ENCODE measurements at places on chromosomes 1 and 21.

DNA sequence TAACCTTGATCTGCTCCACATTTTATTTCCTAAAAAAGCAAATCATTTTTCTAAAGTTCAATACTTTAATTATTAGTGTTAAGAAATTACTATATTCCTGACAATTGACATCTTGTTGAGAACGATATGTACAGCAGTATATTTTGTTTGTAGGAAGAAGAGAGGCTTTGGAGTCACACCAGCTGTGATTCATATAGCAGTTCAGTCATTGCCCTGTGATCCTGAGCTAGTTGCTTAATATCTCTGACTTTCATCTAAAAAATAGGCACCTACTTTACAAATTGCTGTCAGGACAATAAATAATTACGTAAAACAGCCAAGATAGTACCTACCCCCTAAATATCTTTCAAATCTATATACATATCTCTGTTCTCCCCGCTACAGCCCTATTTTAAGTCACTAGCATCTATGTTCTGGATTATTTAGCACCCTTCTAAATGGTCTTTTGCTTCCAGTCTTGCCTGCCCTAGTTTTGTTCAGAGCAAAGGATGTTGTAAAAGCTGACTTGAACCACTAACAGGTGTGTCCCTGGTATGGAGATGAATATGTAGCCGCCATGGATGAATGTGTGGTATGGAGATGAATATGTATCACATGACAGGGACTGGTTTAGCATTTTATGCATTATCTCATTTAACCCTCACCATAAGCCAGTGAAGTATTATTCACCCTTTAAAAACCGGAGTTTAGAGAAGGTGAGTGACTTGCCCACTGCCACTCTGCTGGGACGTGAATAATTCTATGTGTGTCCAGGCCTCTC lies 42.2 kb downstream of the RNF220 start:
- DNase-seq = no peak

GRCh38 chr1:206472886-206473285 lies 2.6 kb downstream of the IKBKE start:
- no peak for DNase-seq

GRCh38 chr21:37797403-37797802 lies 118.9 kb downstream of the KCNJ6 start:
- DNase-seq = peak; percentile 36

DNA sequence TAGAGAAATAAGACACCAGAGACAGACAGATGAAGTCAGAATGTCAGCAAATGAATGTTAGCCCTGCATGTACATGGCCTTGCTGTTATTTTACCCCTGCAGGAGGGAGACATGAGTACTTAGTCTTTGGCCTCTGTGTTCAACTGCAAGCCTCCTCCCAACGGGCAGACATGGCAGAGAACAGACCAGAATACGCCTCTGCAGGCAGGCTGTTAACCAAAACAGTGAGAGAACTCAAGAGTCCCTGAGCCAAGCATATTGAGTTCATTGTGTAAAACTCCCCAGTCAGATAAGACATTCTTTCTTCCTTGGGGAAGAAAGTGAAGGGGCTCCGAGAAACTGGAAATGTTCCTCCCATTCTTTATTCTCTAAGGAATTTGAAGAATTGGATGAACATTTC lies 150.9 kb downstream of the PHTF1 start:
- no peak for DNase-seq

DNA sequence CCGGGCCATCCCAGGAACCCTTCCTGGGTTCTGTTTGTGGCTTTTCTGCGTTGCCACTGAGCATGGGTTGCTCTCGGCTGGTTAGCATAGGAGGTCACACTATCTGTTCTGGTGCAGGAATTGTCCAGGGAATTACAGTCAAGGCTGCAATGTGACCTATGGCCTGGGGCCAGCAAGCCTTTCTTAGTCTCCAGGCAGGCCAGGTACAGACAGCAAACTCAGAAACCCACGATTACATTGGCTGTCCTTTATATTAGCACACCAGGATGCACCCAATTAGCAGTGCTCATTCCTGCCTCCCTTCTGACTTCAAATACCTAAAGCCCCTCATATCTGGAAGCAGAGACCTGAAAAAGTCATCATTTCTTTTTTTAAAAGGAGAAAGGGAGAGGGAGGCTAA lies 55.2 kb downstream of the CD247 start:
- no peak for DNase-seq

DNA sequence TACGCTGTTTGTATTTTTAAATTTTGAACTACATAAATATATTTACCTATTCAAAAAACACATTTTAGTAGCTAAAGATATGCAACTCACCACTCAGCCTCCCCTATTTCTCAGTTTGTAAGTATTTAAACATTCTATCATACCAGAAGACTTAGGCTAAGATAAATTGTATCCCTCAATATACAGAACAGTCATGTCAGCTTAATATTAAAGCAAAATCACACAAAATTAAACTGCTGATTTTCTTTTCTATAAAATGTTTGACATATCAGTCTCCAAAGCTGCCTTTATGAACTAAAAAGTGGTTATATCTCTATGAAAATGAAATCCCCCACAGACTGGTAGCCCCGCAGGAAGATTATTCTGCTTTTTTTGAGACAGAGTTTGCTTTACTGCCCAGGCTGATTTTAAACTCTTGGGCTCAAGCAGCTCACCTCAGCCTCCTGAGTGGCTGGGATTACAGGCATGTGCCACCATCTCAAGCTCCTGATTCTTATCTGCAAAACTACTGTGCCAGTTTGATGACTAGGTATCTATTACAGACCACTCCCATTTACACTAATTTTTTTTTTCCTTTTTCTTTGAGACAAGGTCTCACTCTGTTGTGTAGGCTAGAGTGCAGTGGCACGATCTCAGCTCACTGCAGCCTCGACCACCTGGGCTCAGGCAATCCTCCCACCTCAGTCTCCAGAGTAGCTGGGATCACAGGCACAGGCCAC lies 37.6 kb downstream of the NRDC start:
- peak; percentile 52 for DNase-seq

- peak; percentile 82 for DNase-seq
Observed at GRCh38 chr1:205237526-205238484, 10.1 kb downstream of the TMCC2 start.

DNA sequence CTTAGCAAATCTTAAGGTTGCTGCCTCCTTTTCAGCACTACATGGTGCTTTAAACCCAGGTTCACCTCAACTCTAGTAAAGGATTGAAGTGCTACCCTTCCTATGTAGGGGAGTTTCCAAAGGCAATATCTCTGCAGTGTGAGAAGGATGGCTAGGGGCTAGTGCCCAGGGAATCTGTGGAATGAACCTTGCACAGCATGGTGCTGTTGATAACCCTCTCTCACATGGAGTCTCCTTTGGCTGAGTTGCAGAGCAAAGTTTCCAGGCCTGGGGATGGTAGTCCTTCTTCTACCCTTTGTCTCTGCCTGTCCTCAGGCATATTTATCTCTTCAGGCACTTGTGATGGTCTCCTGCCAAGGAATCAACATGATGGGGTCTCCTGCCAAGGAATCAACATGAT lies 59.4 kb downstream of the AXDND1 start:
- no peak for DNase-seq

DNA sequence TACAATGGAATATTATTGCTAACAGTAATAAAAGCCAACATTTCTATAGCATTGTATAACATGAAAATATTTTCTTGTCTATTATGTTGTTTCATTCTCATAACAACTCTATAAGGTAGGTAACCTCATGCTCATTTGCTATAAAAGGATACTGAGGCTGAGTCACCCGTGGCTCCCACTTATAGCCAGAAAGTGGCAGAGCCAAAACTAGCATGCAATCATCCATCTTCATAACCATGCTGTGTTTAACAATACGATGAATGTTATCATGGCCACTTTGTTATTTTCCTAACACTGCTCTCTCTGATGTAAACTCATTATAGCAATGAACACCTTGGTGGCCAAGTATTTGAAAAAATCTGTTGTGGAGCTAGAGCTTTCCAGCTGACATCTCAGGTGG lies 80.8 kb upstream of the JUN start:
- no peak for DNase-seq

DNA sequence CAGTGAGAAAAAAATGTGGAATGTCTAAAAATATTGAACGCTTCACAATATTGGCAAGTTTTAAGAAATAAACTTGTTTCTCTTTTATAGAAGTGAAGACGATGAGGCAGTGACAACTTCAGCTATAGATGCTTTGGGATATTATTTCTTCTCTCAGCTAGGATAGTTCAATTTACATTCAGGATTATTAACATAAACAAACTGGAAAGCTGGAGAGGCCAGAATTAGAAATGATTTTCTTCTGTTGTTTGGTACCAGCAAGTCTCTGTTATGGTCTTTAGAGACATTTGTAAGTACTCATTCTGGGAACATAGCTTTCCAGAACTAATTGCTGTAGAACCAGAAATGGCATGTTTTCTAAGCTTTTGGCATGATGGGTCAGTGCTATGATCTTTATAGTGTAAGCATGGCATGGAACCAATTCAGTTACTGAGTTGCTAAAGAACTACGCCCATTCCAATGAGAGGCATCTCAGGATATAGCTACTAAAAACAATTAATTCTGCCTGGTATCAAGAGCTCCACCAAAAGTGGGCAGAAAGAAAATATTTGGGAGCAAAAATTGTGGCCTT lies 599.5 kb upstream of the B3GALT2 start:
- DNase-seq = no peak

- DNase-seq = no peak
Observed at GRCh38 chr1:235714205-235714897, 64.8 kb upstream of the GNG4 start.

DNA sequence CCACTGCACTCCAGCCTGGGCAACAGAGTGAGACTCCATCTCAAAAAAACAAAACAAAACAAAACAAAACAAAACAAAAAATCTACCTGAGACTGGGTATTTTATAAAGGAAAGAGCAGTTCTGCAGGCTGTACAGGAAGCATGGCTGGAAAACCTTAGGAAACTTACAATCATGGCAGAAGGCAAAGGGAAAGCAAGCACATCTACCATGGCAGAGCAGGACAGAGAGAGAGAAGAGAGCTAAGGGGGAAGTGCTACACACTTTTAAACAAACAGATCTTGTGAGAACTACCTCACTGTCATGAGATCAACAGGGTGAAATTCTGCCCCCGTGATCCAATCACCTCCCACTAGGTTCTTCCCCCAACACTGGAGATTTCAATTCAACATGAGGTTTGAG lies 198.3 kb upstream of the SAMSN1 start:
- no peak for DNase-seq

GRCh38 chr1:240107058-240107684 lies 15.5 kb downstream of the FMN2 start:
- DNase-seq = no peak

- no peak for DNase-seq
Observed at GRCh38 chr1:17576519-17576853, 37.0 kb downstream of the ARHGEF10L start.

DNA sequence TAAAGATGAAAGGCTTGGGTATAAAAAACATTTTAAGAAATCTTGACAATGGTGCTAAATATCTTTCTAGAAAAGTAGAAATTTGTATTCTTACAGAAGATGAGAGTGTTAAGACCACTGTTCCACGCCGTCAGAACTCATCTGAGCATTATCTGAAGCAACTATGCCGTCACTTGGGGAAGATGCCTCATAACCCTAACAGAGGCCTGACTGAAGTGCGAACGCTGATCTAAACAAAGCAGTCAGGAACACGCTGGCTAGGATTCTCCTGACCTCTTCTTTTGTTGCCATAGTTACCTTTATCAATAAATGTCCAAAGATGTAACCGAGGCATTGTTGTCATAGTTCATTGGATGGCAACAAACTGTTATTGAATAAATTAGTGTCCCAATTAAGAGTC lies 612.4 kb downstream of the LTN1 start:
- no peak for DNase-seq

- no peak for DNase-seq
Observed at GRCh38 chr1:81489372-81489934, 311.3 kb upstream of the ADGRL2 start.

DNA sequence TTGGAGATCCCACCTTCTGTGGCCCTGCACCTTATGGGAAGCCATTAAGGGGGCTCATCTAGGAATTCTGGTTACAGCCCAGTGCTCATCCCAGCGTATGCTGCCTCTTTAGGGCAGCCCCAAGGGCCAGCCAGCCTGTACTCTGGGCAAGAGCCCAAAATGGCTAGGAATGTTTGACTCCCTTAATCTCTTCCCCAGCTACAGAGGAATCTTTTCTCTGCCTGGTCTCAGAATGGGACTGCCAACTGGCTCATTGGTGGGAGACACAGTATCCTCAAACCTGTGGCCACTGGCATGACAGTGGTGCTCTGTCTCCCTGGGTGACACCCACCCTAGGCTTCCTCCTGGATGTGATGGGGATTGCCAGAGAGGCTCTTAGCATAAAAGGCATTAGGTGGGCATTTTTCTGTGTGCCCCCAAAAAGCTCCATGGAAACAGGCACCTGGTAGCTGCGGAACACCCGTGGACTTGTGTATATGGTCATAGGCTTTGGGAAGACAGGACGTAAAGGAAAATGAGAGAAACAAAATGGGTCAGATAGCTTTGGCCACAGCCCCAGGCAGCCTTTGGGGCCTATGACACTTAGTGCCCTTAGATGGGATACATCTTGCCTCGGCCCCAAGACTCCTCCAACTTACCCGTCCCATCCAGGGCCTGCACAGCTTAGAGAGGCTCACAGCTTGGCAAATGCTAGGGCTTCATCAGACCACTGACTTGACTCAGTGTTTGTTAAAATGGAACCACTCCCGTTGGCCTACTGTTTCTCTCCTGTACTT lies 6.9 kb downstream of the TMEM81 start:
- no peak for DNase-seq

- peak; percentile 82 for DNase-seq
Observed at GRCh38 chr1:44318097-44319088, 36.7 kb downstream of the ERI3 start.

DNA sequence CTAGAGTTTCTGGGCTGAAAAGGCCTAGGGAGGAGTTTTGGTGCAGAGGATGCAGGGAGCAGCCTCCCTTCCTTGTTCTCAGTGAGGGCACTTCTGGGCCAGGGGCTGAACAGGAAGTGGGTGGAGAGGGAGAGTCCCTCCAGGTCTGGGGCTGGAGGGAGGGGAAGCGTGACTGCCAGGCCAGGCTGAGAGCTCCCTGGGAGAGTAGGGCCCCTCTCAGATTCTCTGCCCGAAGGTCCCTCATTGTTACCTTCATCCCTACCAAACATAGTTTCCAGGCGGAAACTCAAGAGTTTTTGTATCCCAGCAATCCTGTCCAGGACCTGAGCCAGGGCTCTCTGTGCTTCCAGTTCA lies 36.8 kb downstream of the CITED4 start:
- no peak for DNase-seq
